ENCODE measurements at places on chromosomes 5 and 9.

GRCh38 chr9:19232823-19233194 lies 2.3 kb downstream of the DENND4C start:
- DNase-seq: no peak

DNA sequence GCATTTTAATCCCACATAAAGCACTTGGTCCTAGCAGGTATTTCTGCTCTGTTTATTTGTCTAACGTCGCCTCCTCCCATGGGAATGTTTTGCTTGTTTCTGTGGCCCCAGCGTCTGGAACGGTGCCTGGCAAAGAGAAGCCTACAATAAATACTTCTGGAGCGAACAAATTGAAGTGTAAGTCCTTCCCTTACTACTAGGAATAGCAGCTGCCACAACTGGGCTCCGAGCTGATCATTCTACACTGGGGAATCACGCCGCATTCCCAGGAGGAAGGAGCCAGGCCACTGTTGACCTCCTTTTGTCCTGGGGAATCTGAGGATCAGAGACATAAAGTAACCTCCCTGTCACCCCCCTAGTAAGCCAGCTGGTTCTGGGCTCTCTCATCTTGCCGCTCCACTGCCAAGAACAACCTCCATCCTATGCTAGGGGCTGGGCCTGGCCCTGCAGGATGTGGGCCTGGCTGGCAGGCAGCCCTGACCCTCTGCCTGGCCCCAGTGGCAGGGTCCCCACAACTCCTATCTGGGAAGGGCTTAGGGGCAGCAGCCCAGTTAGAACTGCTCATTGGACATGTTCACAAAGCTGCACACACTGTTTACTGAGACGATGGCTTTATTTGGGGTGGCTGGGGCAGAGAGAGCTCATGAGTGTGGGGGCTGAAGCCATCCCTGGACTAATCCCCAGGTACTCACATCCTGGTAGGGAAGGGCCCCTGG lies 82.8 kb downstream of the GTF3C4 start:
- DNase-seq: no peak

DNA sequence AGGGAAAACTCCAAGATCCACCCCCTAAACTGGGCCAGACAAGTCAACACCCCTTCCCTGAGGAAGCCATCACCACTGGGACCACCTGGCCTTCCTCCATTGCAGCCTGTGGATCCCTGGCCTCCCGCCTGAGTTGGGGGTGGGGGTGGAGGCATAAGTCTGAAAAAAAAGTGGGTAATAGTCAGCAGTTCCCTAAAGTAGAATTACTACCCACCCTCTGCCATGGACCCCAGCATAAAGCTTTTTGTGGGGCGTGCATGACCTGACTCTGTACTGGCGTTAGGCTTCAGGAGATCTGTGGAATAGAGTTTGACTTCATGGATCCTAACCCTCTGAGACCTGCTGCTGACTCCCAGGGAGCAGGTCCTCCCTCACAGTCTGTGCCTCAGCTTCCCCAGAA lies 2.0 kb upstream of the CXXC5 start:
- no peak for DNase-seq

DNA sequence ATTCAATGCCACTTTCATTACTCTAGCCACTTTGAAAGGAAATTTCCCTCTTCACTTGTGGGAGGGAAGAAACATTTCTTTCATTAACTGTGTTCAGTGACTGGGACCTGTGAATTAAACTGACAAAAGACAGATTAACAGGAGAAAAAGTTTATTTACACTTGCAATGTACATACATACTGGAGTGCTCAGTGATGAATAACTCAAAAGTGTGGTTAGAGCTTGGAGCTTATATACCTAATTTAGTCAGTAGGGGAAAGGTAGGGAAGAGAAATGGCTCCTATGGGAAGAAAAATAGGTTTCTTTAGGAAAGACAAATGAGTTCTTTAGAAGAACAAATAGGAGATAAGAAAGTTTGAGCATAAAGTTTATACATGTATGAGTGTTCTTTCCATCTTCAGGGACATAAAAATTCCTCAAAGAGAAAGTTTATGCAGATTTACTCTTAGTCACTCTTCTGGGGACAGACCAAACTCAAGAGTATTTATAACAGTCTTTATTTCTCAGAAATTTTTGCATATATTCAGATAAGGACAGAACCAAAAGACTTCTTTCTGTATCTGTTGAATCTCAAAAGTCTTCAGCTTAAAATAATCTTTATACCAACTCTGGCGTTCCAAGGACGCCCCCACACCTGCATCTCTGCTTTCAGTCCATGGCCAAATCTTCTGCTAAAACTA lies 120.0 kb upstream of the RAI14 start:
- DNase-seq: no peak

GRCh38 chr9:134193912-134194535 lies 29.7 kb upstream of the RNU6ATAC start:
- no peak for DNase-seq

GRCh38 chr9:112009656-112010055 lies 113.0 kb downstream of the UGCG start:
- no peak for DNase-seq

DNA sequence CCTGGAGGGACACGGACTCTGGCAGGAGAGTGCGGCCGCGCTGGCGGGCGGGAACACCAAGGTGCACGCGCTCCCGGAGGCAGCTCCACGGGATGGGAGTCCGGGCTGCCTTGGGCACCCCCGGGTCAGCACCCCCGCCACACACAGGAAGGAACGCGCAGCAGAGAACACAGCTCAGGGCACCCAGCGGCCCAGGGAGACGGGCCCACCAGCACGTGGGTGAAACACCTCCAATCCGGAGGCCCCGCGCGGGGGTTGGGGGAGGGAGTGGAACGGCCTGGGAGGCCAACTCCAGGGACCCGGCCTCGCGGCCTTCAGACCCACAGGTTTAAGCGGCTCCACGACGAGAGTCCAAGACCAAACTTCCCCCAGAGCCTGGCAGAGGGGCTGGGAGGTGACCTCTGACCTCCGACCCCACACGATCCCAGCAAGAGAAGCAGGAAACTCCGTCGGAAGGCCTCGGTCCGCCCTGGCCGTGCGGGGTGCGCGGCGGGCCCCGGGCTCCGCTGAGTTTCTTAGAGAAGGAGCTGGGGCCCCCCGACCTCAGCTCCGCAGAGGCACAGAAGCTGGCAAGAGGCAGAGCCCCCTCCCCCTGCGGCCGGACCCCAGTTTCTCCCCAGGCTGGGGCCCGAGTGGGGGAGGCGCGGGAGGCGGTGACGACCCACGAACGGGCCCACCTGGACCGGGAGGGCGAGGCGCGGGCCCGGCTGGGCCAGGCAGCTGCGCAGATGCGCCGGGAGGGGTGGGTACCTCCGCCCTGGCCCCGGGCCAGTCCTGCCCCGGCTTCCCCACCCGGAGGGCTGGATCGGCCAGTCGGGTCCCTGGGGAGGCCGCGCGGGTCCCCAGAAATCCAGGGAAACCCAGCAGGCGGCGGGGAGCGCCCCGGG lies 851 bp downstream of the NACC2 start:
- DNase-seq: peak; percentile 74

- DNase-seq: no peak
These were observed 348.9 kb upstream of the ISL1 start for GRCh38 chr5:51034222-51034901.

- no peak for DNase-seq
These were observed 84.9 kb downstream of the PPIC start for GRCh38 chr5:122951658-122952057.

- no peak for DNase-seq
These were observed 40.8 kb upstream of the KCNV2 start for GRCh38 chr9:2676466-2676865.

DNA sequence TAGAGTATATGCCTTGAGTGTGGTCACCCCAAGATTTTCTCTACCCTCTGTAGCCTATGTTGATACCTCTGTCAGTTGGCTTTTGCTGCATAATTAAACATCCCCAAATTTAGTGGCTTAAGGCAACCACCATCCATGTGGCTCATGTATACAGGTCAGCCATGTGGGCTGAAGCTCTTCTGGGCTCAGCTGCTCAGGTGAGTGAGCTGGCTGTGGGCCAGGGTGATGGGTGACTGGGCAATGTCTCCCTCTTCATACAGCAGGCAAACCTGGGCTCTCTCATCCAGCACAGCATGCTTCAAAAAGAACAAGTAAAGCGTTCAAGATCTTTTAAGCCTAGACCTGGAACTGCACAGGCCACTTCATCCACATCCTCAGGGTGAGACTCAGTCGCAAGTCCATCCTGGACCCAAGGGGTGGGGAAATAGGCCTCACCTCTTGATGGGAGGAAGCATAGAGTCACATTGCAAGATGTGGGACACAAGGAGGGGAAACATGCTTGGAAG lies 188.2 kb upstream of the TAS2R1 start:
- DNase-seq: no peak

- DNase-seq: no peak
These were observed 50.2 kb upstream of the ACTBL2 start for GRCh38 chr5:57532513-57533497.

DNA sequence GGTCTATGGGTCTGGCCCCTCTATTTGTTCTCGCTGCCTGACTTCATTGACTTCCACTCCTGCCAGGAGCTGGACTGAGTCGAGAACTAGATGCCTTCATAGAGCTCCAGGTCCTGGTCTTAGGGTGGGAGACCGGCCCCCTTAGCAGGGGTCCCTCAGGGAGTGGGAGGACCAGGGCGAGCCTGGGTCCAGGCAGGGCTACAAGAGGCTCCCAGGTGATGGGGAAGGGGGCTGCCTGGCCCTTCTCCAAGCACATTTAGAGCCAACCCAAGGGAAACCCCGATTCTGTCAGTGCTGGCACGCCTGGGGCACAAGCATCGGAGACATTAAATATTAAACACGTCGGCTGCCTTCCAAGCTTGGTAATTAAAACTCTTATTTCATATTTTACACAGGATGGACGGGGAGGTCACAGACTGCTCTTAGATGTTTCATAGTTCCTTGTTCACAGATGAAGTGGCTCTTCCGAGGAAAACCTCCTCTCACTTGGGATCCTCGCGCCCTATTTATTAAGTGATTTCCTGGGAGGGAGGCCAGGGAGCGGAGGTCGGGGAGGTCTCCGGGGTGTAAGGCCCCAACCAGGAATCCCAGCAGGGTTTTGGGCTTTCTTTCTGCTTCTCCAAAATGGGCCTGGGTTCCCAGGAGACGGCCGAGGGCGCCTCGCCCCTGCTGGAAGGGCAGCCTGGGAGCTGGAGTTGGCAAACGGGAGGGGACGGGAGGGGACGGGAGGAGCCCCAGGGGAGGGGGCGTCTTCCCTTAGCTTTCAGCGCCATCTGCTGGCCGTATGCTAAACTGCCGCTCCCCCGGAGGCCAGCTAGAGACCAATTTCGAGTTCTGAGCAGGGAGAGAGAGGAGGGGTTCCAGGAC lies 23.4 kb upstream of the ZBTB43 start:
- DNase-seq: peak; percentile 84

GRCh38 chr5:122258241-122258640 lies 53.8 kb upstream of the SNCAIP start:
- no peak for DNase-seq

- no peak for DNase-seq
These were observed 63.2 kb upstream of the CTXN3 start for GRCh38 chr5:127585661-127586060.

- DNase-seq: no peak
These were observed 95.8 kb upstream of the RARS1 start for GRCh38 chr5:168390491-168390890.

GRCh38 chr5:28226407-28226806 lies 1188.0 kb upstream of the CDH9 start:
- no peak for DNase-seq

GRCh38 chr9:132894862-132895835 lies 16.5 kb downstream of the SPACA9 start:
- DNase-seq: no peak

DNA sequence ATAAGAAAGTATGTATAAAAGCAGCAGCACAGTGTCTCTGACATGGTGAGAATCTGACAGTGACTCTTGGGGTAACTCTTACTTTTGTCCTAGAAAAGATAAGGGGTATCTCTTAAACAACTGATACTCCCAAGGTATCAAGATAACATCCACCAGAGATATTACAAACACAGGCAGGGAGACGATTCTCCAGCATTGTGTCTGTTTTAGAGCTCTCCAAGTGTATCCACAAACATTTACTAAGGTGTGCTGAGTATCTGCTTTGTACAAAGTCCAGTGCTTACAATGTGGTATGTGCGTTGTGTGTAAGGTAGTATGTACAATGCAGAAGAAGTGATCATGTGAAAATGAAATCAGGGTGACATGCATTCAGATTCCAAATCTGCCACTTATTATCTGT lies 4.4 kb upstream of the TMEM245 start:
- no peak for DNase-seq

DNA sequence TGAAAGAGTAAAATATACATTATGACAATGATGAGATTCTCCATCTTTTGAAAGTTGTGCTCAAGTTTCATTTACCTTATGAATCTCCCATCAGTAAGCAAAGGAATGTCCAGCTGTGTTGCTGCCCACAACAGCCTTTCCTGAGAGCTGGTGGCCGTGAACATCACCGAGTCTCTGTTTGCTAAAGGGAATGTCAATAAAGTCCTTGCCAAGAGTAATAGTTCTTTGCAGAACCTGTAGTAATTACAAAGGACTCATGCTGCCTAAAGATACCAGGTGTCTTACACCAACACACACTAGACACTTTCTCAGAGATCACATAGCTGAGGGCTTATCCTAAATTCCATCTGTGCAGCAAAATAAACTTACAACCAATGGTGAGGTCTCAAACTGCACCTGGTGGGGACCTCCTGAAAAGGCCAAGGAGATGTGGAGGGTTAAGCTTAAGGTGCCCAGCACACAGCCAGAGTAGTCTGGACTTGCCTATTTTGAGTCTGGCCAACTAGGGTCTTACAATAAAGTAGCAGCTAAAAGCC lies 111.1 kb upstream of the DAPK1 start:
- DNase-seq: no peak

GRCh38 chr5:142360607-142361120 lies 35.8 kb upstream of the SPRY4 start:
- DNase-seq: no peak

DNA sequence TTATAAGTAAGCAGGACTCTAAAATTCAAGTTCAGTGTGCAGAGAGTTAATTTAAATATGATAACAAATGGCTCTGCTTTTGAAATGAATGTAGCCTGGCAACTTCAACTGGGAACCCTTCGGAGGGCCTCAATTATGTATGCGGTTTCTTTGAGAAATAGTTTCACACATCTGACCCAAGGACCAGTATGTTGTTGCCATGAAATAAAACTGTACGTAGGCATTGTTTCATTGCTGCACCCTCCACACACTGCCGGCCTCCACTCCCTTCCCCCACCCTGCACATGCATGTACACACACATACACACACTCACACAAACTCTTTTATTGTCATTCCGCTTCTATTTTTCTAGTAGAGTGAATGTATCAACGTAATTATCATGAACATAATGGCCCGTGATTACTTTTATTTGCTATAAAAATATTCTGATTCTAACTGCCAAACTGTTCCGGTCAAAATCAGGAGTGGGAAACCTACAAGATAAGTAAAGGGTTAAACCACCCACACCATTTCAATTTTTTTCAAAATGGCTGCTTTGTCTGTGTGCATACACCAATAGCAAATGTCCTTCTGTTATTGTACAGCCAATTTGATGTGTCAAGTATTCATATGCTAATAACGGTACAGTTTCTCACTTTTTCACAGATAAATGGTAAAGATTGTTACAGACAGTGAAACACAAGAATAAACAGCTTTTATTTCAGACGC lies 215.5 kb upstream of the TMEM161B start:
- no peak for DNase-seq

- DNase-seq: no peak
These were observed 76.0 kb downstream of the ERBIN start for GRCh38 chr5:66002415-66002814.
